Right atrium auricular region (tissue), 2 donors: ENCODE measurements at places on chromosomes 2 and 18. TPM values are rescaled to one million over a fixed set of nuclear protein-coding genes. Genes with fewer than 3 reads are reported as not detected.

DNA sequence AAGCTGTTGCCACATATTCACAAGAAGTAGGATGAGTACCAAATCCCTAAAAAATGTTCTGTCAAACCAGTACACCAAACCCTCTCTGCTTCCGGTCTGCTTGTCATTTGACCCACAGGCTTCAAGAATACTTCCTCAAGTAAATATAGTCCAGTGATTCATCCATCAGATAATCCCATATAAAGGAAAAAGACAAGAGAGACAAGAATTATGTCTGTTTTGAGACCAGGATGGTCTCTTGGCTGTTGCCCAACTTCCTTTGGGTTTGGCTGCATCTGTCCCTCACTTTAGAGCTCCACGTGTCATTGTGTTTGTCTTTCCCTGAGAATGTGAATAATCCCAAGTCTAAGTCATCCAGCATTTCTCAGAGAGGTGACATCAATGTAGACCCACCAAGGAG, 91.5 kb upstream of the NRP2 start:
- H3K27ac ChIP-seq = no peak overlapping the region
- peaks cover 10% of the 10 kb centered on the region for H3K4me1 ChIP-seq
- no peak for DNase-seq
- no peak overlapping the region for H3K4me3 ChIP-seq
- H3K36me3 ChIP-seq = no peaks in the 10 kb centered on the region

DNA sequence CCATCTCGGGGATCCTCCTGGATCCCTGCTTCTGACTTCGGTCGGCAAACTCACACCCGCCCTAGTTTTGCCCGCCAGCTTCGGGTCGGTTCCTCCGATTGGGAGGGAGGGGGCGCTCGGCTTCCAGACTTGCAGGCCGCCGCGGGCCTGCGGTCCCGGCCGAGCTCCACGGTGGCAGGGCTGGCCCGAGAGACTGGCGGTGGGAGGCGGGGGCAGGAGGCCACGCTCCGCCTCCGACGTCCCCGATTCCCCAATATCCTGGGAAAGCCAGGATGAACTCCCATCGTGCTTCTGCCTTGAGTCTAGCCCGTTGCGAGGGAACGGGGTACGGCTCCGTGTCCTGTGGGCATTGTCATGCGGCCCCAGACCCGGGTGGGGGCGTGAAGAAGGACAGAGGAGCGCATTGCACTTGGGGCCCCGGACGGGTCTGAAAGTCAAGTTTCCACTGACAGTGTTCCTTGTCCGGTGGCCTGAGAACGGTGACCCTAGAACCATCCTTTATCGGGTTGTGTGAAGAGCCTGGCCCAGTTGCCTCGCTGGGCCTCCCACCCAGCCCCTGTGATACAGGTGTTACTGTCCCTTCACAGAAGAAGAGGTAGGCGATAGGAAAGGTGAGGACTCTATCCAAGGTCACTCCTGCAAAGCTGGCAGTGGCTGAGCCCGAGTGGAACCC, 2.4 kb upstream of the INHBB start:
- DNase-seq = peak; percentile 87
- H3K27ac ChIP-seq = no peak overlapping the region
- H3K27me3 ChIP-seq = peaks cover 32% of the 10 kb centered on the region
- H3K4me3 ChIP-seq = peak overlapping the region; percentile 55
- no peaks in the 10 kb centered on the region for H3K4me1 ChIP-seq
- H3K36me3 ChIP-seq = no peaks in the 10 kb centered on the region

- H3K4me3 ChIP-seq = no peak overlapping the region
- DNase-seq = no peak
- H3K27me3 ChIP-seq = no peaks in the 10 kb centered on the region
- H3K27ac ChIP-seq = no peak overlapping the region
These were observed 2.2 kb downstream of the RELCH start for GRCh38 chr18:62189208-62189607.

DNA sequence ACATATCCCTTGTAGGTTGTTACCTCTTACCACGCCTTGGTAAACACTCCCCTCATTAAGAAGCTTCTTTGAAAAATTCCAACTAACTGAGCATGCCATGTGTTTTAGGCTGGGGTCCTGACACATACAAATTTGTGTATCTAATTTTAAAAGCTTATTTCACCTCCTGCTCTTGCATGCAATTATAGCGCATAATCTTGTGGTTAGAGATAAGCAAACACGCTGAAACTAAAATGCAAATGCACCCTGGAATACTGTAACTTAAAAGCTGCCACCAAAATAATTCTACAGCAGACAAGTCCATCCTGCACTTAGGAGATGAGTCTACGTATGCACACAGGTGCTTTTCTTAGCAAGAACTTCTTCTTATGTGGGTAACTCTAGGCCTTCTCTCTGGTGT, 990.2 kb downstream of the TSN start:
- no peaks in the 10 kb centered on the region for H3K4me1 ChIP-seq
- DNase-seq = no peak
- no peak overlapping the region for H3K4me3 ChIP-seq
- no peaks in the 10 kb centered on the region for H3K27me3 ChIP-seq
- no peaks in the 10 kb centered on the region for H3K36me3 ChIP-seq
- H3K27ac ChIP-seq = no peak overlapping the region

- H3K4me3 ChIP-seq = no peak overlapping the region
- no peaks in the 10 kb centered on the region for H3K36me3 ChIP-seq
- H3K27ac ChIP-seq = no peak overlapping the region
- no peak for DNase-seq
- H3K27me3 ChIP-seq = no peaks in the 10 kb centered on the region
- H3K4me1 ChIP-seq = no peaks in the 10 kb centered on the region
These were observed 655.9 kb upstream of the SOX11 start for GRCh38 chr2:5036256-5036655.

DNA sequence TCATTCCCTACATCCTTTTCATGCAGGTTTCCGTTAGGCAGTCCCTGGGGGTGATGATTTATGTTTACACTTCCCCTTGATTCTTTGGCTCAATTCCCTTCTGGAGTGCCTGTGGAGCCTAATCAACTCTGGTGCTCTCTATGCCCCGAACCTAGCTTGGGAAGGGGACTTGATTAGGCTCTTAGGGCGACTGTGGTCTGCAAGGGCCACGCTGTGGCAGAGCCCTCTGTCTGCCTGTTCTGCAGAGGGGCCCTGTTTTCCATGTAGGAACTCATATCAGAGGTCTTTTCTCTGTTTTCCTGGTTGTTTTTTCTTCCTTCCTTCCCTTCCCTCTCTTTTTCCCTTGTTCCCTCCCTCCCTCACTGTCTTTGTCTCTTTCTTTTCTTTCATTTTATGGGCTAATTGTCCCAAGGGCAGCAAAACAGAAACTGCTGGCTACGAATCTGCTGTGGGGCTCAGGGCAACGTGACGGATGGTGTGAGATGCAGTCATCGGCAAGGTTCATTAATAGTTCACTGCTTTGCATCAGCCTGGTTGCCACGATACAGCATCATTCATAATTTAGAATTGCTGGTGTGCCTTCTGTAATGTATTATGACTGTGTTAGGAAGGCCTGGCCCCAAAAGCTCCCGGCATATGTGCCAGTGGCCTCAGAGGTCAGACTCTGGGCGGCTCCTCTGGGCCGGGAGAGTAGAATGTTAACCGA, 134.5 kb downstream of the NAPG start:
- DNase-seq = peak; percentile 73
- H3K27ac ChIP-seq = no peak overlapping the region
- no peak overlapping the region for H3K4me3 ChIP-seq
- H3K4me1 ChIP-seq = no peaks in the 10 kb centered on the region
- H3K27me3 ChIP-seq = no peaks in the 10 kb centered on the region
- no peaks in the 10 kb centered on the region for H3K36me3 ChIP-seq

DNA sequence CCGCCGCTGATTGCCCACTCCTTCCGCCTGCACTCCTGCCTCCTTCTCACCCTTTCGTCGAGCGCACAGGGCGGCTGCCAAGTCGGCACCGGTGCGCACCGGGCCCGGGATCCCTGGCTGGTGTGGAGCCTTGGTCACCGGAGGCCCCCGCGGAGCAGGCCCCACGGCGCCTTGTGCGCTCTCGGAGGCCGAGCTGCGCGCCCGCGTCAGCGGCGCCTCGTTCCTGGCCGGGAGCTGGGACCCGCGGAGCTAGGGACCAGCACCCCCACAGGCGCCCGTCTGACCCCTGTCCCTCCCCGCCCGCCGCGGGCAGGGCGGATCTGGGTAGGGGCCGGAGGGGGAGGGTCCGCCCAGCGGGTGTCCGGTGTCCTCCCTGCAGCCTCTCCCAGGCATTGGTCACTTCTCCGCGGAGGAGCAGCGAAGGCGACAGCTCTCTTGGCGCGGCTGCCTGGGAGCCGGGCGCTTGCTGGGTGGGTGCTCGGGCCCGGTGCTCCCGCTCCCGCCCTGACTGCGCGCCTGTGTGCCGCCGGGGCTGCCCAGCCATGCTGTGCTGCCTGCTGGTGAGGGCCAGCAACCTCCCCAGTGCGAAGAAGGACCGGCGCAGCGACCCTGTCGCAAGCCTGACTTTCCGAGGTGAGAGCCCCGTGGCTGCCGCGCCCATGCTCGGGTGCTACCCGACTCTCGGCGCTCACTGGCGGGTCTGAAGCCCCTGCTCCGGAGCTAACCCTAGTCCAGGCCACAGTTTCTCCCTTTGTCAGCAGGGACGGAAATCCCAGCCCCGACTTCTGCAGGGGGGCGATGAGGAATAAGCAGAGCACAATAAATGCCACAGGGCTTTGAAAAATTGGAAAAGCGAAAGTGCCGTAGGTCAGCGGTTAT, 13.2 kb downstream of the DYSF start:
- no peaks in the 10 kb centered on the region for H3K36me3 ChIP-seq
- H3K4me1 ChIP-seq = no peaks in the 10 kb centered on the region
- H3K27me3 ChIP-seq = no peaks in the 10 kb centered on the region

DNA sequence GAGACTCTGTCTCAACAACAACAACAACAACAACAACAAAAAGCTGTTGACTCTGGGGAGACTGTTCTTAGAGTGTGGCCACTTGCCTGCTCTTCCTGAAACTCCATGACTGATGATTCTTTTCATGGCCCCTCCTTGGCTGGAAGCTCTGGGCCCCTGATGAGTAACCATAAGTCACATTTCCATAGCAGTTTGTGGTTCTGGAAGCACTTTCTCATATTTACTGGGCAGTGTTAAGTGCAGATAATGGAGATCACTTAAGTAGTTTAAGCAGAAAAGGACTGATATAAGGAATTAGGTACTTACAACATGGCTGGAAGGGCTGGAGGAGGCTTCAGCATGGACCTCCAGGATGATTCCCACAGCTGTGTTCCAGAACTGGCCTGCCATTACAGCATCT, 147.3 kb upstream of the DLX2 start:
- H3K4me3 ChIP-seq = no peak overlapping the region
- peaks cover 4% of the 10 kb centered on the region for H3K4me1 ChIP-seq
- DNase-seq = no peak
- no peak overlapping the region for H3K27ac ChIP-seq

- no peaks in the 10 kb centered on the region for H3K36me3 ChIP-seq
- DNase-seq = peak; percentile 32
- no peak overlapping the region for H3K27ac ChIP-seq
- H3K4me3 ChIP-seq = no peak overlapping the region
- no peaks in the 10 kb centered on the region for H3K27me3 ChIP-seq
These were observed 15.5 kb downstream of the TTC32 start for GRCh38 chr2:19886261-19886660.

GRCh38 chr18:57859314-57859713, 56.2 kb upstream of the ATP8B1 start:
- H3K4me3 ChIP-seq = no peak overlapping the region
- H3K4me1 ChIP-seq = no peaks in the 10 kb centered on the region
- H3K27ac ChIP-seq = no peak overlapping the region
- H3K36me3 ChIP-seq = no peaks in the 10 kb centered on the region

DNA sequence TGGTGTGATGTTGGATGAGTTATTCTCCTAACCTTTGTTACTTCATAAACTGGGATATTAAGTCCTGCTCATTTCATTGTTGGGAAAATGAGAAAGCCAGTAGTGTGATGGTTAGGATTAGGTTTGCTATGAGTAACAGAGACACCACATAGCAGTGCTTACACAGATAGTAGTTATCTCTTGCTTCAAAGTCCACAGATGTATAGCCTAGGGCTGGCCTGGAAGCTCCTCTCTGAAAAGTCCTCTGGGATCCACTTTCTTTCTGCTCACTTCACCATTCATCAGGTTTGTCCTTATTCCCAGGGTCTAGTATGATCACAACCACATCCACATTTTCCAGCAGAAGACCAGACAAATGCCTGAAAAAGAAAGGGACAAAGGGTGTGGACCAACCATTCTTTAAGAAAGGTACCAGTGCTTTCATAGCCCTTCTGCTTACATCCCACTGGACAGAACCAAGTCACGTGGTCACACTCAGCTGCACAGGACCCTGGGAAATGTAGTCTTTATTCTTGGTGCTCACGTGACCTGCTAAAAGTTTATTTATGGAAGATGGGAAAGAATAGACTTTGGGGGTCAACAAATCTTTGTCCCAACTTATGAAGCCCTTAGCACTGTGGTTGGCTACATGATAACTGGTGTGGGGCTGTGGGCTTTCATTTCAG, 108.9 kb downstream of the INSIG2 start:
- no peaks in the 10 kb centered on the region for H3K36me3 ChIP-seq
- H3K27ac ChIP-seq = no peak overlapping the region

DNA sequence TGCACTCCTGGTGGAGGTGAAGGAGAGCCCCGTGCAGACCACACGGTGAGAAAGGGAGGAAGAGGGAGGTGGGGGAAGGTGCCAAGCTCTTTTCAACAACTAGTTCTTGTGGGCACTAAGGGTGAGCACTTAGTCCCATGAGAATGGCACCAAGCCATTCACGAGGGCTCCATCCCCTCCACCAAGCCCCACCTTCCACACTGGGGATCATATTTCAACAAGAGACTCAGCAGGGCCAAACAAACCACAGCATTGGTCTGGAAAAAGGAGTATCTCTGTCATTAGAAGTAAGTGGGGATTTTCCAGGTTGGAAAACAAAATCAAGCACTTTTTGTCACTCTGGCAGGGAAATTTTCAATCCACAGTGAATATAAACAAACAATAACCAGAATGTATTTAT, 38.4 kb downstream of the ZAP70 start:
- no peak for DNase-seq
- peak overlapping the region; percentile 60 for H3K27ac ChIP-seq
- H3K4me3 ChIP-seq = no peak overlapping the region
- H3K4me1 ChIP-seq = no peaks in the 10 kb centered on the region
- peaks cover 8% of the 10 kb centered on the region for H3K36me3 ChIP-seq

- no peaks in the 10 kb centered on the region for H3K4me1 ChIP-seq
- H3K27me3 ChIP-seq = no peaks in the 10 kb centered on the region
- H3K27ac ChIP-seq = peak overlapping the region; percentile 24
These were observed 101.6 kb upstream of the COPS8 start for GRCh38 chr2:236984046-236984445.

DNA sequence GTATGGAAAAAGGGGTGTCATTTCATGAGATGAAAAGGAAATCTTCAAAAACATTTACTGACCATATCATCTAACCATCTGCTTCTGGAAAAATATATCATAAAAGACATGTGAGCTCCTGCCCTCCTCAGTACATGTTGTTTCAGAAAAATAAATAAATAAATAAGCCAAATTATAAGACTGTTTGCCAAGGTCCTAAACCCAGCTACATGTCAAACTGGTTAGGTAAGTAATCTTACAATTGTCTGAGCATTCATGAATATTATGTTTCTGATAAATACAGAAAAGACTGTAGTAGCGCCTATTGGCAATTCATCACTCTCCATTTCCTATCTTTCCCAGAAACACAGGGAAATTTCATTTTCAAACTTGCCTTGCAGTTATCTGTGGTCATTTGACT, 138.9 kb upstream of the SETBP1 start:
- H3K27ac ChIP-seq = no peak overlapping the region
- no peak for DNase-seq
- no peaks in the 10 kb centered on the region for H3K4me1 ChIP-seq
- H3K27me3 ChIP-seq = no peaks in the 10 kb centered on the region

Gene PHLPP1
- 4.6 TPM for total RNA-seq

Gene IL36RN
- not detected for total RNA-seq

Gene C1QL2
- total RNA-seq = not detected

Gene KIF3C
- 3.5 TPM for total RNA-seq

Gene SETBP1
- total RNA-seq = 7.8 TPM

Gene RND3
- total RNA-seq = 25.4 TPM

Gene PAX3
- total RNA-seq = 1.7 TPM

Gene TTN
- 3,257 TPM for total RNA-seq

Gene SKOR2
- not detected for total RNA-seq
